ENCODE measurements at places on chromosomes 2 and 18. TPM values are rescaled to one million over a fixed set of nuclear protein-coding genes. Genes with fewer than 3 reads are reported as not detected.

Gene TAF1B
- 8.4 TPM for total RNA-seq

Gene TDRD15
- not detected for total RNA-seq

Gene PAX8
- total RNA-seq: 0.35 TPM

Gene SPEG
- total RNA-seq: 199 TPM

Gene RTTN
- total RNA-seq: 12.2 TPM

Gene RAB12
- 86.8 TPM for total RNA-seq

Gene PXDN
- 27.5 TPM for total RNA-seq

Gene AOX1
- total RNA-seq: 1.5 TPM

GRCh38 chr2:15313657-15314056, 247.5 kb downstream of the NBAS start:
- no peak for DNase-seq

GRCh38 chr2:135245071-135245470, 193.0 kb downstream of the RAB3GAP1 start:
- no peak for DNase-seq

- no peak for DNase-seq
Observed at GRCh38 chr2:174693344-174693743, 70.9 kb downstream of the CHRNA1 start.

- no peak for DNase-seq
Observed at GRCh38 chr2:161592713-161593112, 31.5 kb upstream of the SLC4A10 start.

DNA sequence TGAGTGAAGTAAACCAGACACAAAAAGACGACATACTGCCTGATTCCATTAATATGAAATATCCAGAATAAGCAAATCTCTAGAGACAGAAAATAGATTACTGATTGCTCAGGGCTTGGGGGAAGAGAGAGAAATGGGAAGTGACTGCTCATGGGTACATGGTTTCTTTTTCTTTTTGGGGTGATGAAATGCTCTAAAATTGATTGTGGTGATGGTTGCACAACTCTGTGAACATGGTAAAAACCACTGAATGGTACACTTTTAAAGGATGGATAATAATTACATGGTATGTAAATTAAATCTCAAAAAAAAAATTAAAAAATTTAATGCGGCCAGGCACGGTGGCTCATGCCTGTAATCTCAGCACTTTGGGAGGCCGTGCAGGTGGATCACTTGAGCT, 39.3 kb downstream of the RPL31 start:
- no peak for DNase-seq

DNA sequence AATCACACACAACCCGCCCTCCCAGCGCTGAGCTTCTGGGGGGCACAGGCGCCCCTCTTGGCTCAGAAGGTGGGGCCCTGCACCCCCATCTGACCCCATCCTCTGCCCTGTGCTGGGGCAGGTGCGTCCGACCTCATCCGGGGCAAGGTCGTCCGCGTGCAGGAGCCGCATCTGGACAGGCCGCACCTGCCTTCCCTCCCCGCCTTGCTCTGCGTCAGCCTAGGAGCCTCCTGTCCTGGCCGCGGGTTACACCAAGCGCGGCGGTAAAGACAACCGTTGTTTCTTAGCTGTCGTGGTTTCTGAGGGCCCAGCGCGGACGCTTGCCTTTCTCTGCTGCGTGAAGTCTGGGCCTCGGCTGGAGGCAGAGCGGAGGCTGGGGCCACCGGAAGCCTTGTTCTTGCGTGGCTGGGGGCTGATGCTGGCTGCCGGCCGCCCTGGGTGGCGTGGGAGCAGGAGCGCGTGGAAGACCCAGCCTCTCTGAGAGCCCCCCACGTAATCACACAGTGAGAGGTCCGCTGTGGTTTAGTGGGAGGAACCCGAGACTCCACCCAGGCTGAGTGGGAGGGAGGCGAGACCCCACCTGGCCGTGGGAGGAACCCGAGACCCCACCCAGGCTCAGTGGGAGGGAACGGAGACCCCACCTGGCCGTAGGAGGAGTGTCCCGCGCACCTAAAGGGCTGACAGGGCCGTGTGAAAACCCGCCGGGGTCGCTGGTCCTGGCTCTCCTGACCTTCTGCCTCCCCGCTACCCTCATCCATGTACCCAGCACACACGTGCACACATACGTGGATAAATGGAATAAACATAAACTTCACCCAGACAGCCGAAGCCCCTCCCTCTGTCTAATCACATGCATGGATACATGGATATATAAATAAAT, 51.8 kb downstream of the KCNG2 start:
- DNase-seq: no peak

- DNase-seq: no peak
Observed at GRCh38 chr2:29398384-29399237, 283.4 kb downstream of the CLIP4 start.

DNA sequence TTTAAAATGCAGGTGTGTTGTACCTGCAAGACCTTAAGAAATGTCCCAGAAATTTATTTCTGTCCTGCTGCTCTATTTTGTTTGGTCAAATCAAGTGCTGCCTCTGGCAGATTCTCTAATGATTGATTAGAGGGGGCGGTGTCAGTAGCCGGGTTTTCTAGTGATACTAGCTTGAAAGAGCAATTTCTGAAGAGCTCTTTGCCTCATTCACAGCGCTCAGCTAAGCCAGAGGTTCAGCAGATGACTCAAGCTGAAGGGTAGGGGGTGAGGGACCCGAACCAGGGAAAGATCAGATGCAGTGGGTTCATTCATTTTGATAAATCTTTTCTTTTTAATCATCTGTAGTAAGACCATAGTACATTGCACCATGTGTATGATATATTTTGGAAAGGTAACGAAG, 15.0 kb downstream of the ZBTB7C start:
- DNase-seq: no peak

DNA sequence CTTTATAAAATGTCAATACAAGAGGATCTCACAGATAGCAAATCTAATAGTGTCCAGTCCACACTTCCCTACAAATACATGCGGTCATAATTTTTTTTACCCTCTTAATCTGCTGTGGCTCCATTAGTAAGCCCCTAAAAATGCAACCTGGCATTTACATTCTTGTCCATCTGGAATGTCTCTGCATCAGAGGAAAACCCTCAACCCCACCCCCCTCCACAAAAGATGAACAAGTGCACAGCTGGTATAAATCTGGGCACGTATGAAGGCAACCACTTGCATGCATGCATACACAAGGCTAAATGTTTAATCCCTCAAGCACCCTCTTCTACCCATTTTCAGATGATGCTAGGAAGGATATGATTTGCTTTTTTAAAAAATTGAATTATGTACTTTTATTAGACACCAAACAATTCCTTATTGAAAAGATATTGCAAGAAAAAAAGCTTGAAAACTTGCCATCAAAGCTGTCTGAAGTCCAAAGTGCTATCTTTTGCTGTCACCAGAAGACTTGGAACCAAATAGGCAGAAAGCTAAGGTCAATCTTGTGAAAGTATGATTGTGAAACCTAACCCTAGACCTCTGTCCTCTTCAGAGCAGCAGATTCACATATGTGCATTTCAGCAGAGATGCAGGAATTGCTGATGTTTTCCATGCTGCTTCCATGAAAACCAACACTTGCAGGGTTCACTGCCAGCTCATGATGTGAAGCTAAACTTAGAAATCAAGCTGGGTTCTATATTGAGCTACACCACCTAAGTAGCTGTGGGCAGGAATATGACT, 39.0 kb downstream of the IRS1 start:
- no peak for DNase-seq

GRCh38 chr2:233258211-233258610, 6.7 kb downstream of the ATG16L1 start:
- DNase-seq: no peak

DNA sequence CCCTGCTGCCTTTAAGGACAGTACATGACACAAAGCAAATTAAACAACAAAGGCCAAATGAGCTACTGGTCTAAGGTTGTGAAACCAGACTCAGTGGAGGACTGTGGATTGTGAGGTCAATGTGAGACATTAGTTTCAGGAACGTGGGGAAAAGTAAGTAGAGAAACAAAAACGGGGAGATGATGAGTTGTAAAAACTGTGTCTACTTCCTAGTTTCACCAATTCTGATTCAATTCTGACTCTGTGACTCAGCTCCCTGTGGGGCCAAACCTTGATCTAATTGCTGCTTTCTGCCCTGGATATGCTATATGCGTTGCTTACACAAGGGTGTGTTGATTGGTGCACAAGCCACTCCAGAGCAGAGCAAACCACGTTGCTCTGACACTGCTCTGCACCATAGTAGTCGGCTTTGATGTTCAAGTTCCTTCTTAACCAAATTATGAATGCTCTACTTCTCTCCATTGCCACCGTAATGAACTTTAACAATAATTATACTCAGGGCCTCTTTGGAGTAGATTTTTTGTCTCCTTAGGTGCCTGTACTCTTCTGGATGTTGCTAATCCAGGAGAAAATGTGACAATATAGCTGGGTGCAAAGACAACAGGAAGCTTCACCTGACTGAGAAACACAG, 1640.1 kb upstream of the CELF4 start:
- DNase-seq: no peak

DNA sequence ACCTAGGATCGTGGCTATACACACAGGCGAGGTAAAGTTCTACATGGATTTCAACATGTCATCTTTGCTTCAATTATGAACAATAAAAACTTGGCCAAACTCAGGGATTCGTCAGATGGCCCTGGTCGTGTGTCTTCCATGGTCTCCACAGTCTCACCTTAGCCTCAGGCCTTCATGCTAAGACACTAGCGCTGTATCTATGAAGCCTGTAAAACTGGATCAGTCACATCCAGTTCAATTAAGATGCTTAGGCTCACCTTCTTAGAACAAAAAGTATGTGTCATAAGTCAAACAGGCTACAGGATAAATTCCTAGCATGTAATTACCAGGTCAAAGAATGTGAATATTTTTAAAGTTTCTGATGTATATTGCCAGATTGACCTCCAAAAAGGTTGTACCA, 113.7 kb upstream of the NRP2 start:
- no peak for DNase-seq

GRCh38 chr2:102971701-102972100, 209.9 kb downstream of the TMEM182 start:
- no peak for DNase-seq

- no peak for DNase-seq
Observed at GRCh38 chr18:27735117-27735516, 441.8 kb downstream of the CDH2 start.

GRCh38 chr2:168222088-168222487, 25.3 kb downstream of the STK39 start:
- no peak for DNase-seq

DNA sequence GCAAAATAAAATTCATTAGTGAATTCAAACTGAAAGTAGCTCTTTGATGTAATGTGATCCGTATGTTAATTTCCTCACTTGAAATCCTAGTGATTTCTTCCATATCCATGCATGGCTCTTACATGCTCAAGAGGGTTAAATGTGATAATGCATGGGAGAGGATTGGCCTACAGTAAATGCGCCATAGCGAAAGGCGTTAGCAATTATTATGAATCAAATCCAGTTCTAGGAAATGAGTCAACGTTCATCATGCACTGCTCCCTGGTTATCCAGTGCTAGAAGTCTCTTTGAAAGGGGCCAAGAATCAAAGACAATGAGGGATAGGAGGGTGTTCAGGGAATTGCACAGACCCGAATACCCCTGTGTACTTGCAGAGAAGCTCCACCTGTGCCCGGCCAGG, 101.4 kb upstream of the RASGRP3 start:
- DNase-seq: no peak

DNA sequence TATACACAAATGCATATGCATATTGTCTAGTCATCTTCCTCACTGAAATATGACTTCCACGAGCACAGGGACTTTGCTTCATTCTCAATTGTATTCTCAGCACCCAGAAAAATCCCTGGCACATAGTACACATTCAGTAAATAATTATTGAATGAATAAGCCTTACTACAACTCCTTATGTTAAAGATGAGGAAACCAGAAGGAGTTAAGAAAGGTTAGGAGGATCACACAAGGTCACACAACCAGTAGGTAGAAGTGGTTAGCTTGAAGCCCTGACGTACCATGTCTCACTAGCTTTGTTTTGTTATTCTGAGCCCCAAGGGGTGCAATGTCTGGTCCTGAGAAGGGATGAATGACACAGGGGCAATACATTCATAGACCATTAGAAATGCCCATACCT, 220.9 kb upstream of the PID1 start:
- DNase-seq: no peak

DNA sequence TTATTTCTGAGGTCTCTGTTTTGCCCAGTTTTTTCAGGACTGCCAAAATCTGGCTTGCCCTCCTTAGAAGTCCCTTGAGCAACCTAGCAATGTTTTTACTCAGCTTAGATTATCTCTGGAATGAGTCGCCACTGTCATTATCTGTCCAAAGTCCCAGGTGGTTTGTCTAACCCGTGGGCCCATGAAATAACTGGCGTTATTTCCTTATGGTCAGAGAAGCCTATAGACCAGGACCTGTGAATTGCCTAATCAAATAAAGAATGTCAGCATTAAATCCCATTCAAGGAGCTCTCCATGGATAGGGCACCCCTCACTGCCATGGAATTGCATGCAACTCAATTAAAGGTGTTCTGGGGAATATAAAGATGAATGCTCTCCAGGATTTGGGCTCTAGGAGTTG, 373.9 kb downstream of the SETBP1 start:
- DNase-seq: no peak

DNA sequence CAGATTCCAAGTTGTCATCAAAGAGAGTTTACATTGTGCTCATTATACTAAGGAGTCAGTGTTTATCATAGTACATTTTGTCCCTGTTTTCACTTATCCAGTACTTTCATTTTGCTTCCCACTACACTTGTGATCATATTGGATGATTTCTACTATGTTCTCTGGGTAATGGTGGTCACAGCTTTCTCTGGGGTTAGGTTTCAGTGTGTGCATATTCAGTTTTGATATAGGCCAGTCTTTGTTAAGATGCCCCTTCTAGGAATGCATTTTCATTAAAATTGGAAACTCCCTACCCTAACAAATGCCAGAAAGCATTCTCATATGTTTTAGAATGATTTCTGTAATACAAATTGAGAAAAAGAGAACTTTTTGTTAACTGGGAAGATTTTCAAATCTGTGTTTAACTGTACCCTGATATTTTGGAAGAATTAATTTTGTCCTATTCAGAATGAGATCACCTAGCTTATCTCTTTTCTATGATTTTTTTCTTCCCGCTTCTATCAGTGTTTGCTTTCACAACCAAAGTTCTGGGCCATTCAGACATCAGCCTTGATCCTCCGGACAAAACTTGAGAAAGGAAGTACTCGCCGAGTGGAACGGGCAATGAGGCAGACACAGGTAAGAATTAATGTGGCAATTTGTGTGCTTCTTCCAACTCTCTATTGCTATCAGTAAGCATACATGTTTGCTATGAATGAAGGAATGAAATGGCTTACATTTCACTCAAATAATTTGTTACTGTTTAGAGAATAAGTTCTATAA, 74.6 kb downstream of the TTC27 start:
- DNase-seq: no peak

All from cardiac septum (tissue), 1 donor.